ENCODE measurements at places on chromosomes 4 and X. TPM values are rescaled to one million over a fixed set of nuclear protein-coding genes. Genes with fewer than 3 reads are reported as not detected.

The CT45A3 gene
- not detected for polyA plus RNA-seq

The HSD17B13 gene
- 0.30 TPM for polyA plus RNA-seq

The NLGN3 gene
- polyA plus RNA-seq, result 0.58 TPM

The WDR44 gene
- 5.5 TPM for polyA plus RNA-seq

The EVC2 gene
- polyA plus RNA-seq, result 0.86 TPM

Data from spleen (tissue), 13 donors.